MG63 (cell line): ENCODE measurements at places on chromosomes 11 and 22.

DNA sequence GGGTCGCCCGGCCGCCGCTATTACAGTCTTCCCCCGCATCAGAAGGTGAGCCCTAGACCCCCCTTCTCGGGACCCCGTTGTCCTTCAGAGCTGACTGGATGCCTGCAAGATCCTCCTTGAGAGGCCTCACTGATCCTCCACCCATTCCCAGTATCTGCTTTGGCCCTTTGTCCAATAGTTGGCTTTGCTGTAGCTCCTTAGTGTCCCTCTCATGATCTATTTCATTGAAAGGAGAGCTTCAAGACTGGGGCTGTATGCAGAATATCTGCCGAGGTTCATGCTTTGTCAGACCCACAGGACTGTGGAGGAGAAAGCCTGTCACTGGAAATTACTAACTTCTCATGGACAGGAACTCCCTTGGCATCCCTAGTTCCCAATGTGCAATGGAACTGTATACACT lies 499 bp downstream of the DLAT start:
- no peak for DNase-seq

GRCh38 chr11:1888347-1888753 lies 3.3 kb downstream of the PRR33 start:
- DNase-seq = no peak

DNA sequence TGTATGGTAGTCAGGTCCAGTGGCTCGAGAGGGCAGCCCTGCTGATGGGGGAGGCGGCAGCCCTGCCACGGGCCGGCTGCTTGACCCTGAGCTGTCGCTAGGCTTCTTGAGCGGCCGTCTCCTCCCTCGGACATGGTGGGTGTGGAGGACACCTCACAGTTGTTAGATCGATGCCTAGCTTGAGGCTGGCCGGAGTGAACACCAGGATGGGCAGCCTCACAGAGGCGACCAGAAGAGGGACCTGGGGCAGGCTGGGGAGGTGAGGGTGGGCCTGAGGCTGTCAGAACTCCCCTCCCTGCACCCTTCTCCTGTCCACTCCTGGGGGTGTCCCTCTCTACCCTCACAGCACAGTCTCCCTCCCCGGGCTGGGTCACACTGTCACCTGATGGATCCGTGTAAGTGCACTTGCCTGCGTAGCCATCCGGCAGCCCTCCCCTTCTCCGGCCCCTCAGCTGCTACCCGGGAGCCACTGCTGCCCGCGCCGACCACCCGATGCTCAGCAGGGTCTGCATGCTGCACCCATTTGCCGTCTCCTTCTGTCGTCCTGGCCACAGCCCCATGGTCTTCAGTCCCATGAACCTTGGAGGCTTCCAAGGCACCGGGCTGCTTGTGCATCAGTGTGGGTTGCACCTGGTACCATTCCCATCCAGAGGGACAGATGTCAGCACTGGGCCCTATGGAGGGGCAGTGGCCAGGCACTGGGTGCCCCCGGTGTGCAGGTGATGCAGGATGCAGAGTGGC lies 394.1 kb downstream of the TBC1D22A start:
- DNase-seq = no peak

DNA sequence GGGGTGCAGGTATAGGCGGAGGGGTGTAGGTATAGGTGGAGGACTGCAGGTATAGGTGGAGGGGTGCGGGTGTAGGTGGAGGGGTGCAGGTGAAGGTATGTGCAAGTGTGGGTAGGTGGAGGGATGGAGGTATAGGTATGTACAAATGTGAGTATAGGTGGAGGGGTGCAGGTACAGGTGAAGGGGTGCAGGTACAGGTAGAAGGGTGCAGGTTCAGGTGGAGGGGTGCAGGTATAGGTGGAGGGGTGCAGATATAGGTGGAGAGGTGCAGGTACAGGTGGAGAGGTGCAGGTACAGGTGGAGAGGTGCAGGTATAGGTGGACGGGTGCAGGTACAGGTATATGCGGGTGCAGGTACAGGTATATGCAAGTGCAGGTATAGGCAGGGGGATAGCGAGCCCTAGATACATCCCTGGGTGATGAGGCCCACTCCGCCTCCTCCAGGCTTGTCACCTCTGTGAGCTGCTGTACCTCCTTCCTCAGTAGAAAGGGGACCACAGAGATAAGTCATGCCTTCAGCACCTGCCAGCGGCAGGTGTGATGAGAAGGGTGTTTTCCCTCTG lies 17.2 kb downstream of the LINC01488 start:
- no peak for DNase-seq

DNA sequence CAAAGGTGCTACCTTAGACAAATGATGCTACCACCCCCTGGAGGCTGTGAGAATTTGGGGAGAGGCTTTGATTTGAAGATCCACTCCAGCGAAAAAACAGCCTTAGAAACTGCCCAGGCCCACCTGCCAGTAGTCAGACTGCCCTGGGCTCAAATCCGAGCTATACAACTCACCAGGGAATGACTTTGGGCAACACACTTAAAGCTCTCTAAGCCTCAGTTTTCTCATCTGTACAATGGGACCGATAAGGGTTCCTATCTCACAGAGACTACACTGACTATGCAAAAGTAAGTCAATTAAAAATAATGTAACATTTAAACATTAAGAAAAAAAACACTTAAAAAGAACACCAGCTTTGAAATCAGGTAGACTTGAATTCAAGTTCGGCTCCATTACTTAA lies 19.9 kb downstream of the VWCE start:
- DNase-seq = no peak
